Stimulated activated CD4-positive, alpha-beta T cell treated with anti-CD3 and anti-CD28 coated beads, Interleukin-1b, Interleukin-23, amount 100 ng/mL, for 24 hours (primary cell): ENCODE measurements at places on chromosomes 5 and 9.

DNA sequence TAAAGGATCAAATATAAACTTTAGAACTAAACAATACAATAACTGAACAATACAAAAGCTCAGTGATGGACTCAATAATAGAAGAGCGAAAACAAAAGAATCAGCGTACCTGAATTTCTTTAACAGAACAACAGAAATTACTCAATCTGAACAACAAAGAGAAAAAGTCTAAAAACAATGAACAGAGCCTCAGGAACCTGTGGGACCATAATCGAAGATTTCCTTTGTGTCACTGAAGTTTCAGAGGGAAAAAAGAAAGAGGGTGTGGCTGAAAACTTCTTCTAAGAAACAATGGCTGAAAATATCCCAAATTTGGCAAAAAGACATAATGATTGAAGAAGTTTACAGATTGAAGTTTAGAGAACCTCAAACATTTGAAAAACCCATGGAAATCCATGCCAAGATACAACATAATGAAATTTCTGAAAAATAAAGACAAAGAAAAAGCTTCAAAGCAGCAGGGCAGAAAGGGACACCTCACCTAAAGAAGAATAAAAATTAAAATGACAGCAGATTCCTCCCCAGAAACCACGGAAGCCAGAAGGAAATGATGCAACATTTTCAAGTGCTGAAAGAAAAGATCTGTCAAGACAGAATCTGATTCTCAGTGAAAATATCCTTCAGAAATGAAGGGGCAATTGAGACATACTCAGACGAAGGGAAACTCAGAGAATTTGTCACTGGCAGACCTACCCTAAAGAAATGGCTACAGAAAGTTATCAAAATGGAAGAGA lies 288.8 kb downstream of the ARL15 start:
- DNase-seq = no peak

- no peak for DNase-seq
These were observed 101.9 kb downstream of the ADAMTS2 start for GRCh38 chr5:179243333-179243732.

DNA sequence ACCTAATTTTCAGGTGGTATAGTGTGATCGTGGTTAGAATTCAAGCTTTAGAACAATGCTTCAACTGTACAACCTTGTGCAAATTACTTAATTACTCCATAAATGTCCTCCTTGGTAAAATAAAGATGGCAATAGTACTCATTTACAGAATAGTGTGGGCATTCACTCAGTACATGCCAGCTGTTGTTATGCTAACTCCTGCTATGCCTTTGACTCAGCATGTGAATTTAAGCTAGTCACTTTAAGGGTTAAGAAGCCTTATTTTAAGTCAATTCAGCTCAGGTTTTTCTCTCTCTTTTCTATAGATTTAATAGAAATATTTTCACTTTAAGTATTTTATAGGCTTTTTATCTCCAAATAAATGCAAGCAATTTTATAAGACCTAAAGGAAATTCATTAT lies 335.6 kb upstream of the ITGA1 start:
- DNase-seq = no peak

- DNase-seq = no peak
These were observed 277.0 kb downstream of the DIRAS2 start for GRCh38 chr9:90365666-90366065.

DNA sequence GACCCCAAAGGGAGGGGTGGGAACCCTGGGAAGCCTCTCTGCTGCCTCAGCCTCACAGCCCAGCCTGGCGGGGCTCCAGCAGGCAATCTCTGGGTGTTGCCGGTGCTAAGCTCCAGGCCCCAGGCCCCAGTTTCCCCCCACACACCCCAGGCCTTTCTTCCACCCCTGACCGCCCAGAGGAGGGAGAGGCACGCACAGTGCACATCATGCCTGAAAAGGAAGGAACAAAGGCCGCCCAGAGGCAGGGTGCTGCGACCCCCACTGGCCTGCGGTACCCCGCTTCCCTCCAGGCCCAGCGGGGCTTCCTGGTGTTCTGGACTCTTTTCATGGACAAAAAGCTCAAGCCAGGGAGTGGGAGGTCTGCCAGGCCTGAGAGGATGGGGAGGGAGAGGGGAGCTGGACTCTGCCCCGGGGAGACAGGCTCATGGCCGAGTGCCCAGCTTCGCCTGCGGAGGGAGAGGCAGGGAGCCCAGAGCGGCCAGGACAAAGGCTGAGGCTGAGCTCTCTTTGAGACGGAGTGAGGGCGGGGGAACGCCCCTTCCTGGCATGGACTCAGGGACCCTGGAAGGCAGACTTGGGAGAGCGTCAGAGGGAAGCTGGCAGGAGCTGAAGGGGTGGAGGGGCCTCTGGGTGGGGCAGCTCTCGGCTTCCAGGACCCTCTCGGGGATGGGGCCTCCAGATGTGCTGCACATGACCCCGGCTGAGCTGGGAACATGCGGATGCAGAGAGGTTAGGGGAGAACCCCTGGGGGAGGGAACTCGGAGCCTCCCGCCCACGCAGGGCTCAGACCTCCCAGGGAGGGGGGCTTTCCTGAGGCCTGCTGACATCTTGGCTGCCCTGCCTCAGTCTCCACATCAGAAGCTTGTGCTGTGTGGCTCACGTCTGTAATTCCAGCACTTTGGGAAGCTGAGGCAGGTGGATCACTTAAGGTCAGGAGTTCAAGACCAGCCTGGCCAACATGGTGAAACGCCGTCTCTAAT lies 1.8 kb upstream of the ENTPD2 start:
- no peak for DNase-seq

DNA sequence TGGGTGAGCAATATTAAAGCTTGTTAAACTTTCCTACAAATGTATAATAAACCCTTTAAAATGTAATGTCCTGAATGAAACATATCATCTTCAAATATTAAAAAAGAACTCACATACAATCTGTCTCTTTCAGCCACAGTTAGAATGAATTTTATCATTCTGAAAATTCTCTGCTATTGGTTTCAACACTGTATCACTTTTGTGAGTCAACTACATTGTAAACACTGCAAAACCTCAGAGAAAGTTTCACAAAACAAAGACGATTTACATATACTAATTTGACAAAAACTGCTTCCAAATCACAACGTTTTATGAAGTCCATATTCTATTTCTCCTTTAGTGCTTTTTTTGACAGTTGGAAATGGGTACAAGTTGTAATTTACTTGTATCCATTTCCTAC lies 1032.0 kb upstream of the DMAC1 start:
- no peak for DNase-seq

- no peak for DNase-seq
These were observed 382.6 kb downstream of the DMRTA1 start for GRCh38 chr9:22829236-22829635.

DNA sequence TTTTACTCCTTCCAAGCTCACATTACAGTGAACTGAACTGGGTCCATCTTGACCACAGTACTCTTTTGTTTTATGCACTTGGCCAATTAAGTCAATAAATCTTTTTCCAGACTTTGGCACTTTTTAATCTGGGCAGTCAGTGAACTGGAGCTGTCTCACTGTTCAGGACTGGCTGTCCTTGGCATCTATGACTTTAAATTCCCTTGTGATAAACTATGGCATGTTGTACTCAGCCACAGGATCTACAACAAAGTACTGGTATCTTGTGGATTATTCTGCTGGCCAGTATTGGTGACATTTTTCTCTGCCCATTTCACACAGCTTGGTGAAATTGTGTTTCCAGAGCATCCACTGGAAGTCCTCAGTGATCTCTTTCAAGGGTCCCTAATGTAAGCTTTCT lies 1144.8 kb upstream of the SEMA6A start:
- DNase-seq = no peak

DNA sequence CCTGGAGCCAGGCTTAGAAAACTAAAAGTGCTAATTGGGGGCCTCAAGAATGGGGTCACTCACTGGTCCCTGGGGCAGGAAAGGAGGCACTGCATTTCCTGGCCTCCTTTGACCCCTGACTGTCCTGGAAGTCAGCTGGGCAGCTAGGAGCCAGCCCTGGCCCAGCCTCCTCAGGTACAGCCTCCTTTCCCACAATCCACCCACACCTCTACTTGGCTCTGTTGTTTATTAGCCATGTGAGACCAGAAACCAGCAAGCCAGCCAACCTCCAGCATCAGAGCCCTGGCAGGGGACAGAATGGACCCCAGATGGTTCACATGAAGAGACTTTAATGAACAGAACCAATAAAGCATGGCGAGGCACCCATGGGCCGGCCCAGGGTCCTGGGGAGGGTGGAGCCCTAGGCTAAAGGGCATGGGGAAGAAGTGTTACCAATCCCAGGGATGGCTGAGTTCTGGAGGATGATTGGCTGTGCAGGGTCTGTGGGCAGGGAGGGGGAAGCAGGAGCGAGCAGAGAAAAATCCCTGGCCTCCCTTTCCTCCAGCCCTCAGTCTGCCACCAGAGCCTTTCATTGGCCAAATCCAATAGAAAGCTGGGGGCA lies 55.3 kb upstream of the ANGPTL2 start:
- DNase-seq = no peak

GRCh38 chr5:54889826-54890225 lies 95.6 kb downstream of the ESM1 start:
- no peak for DNase-seq

DNA sequence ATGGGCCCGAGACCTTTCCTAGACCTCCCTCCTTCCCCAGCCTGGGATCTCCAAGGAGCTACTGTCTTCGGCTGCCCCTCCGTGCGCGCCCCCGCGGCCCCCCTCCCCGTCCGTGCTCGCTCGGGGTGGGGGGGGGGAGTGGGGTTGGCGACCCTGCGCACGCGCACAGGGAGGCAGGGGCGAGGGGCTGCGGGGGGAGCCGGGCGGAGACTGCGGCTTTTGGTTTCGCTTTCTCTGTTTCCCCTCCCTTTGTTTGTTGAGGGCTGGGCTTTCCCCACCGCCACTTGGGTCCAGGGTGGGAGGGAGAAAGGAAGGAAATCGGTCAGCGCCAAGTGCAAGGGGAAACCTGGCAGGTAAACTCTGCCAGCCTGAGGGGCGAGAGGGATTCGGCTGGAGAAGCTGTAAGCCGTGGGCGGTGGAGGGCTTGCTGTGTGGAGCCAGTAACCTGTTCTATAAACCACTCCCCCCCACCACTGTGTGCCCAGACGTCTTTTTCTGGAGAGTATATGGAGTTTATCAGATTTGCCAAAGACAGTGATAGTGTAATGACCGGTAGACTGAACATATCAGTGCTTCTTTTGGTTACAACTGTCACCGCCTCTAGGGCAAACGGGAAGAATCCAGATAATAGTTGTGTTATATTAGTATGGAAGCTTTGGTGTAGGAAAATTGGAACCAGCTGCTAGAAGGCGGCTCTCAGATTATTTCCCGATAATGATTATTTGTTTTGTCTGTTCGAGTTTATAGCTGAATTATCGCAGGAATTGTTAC lies 684 bp downstream of the DNAJA1 start:
- DNase-seq = no peak

- no peak for DNase-seq
These were observed 124.3 kb downstream of the UGCG start for GRCh38 chr9:112020680-112021596.

DNA sequence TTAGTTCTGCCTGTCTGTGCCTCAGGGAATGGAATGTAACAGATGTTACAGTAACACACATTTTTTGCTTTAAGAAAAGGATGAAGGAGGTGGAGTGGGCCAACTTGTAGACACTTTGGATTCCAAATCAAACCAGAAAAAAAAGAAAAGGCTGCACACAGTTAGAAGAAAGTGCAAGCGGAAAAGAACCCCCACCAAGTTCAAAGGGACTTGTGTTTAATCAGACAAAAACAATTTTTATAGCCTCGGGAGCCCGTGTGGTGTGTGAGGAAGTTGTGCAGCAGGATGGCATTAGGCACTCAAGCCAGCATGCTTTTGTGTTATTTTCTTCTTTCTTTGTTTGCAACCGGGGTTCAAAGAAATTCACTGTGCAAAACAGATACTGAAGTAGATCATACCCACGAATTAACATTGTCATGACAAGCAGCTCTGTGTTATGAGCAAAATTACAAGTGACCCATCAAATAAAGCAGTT lies 189.5 kb downstream of the SEMA5A start:
- no peak for DNase-seq

DNA sequence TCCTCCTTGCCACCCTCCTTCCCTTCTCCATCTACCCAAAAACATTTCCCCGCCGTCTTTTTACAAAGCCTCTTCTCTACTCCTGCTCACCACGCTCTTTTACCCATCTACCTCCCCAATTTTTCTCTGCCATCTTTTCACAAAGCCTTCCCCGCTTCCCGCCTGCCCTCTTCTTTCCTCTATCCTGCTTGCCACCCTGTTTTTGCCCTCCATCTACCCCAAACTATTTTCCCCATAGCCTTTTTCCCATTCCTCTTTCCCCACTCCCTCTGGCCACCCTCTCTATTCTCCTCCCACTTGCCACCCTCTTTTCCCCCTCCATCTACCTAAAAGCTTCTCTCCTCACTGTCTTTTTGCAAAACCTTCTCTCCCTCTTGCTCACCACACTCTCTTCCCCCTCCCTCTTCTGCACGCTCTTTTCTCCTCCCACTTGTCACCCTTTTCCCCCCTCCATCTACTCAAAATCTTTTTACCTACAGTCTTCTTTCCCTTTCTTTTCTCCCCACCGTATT lies 19.4 kb upstream of the TRIM52 start:
- no peak for DNase-seq

DNA sequence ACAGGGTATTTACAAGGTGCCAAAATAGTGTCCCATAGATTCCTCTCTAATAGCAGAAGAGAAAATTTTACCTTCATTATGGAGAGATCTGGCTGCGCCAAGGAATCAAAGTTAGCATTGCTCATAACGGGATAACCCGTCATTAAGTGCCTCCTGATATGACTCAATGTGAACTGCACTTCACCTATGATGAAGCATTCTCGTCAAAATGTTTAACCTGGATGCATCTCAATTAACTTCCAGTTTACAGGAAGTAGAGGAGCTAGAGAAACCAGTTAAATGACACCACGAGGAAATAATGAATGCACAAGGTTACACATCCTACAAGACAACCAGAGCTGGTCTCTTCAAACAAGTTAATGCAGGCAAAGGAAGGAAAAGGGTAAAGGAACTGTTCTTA lies 17.2 kb downstream of the FBXW11 start:
- DNase-seq = no peak

DNA sequence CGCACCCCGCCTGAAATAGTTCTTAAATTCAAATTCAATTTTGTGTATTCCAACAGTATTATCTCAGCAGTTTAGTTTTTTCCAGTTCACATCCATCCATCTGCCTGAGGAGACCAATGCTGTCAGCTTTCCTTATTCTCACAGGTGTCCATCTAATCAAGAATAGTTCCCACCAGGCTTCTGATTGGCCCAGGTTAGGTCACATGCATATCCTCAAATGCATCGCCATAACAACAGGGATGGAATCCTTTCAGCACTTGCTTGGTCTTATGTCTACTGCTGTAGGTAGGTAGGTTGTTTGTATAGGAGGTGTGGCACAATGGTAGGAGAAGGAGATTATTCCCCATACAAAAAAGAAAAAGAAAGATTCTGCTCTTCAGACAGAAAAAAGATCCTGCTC lies 91.2 kb downstream of the UBE2R2 start:
- DNase-seq = no peak

DNA sequence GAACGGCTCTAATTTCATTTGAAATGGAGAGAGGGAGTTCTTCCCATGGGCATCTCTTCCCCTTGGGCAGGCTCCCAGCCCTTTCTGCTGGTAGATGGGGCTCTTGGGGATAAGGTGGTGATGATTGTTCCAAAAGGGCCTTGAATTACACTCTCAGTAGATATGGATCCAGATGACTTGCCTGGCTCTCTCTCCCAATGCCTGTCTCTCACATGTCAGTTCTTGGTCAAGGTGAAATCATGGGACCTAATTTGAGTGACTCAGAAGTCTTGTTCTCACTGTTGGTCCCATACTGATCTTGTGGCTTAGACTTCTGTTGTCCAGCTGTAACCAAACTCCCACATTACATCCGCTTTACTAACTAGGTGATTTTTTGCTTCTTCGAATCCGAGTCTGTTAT lies 317.0 kb upstream of the RFX3 start:
- DNase-seq = no peak
